Stimulated activated CD8-positive, alpha-beta memory T cell treated with anti-CD3 and anti-CD28 coated beads, Interleukin-4, amount 100 ng/mL, for 1 hour (primary cell): ENCODE measurements at places on chromosomes 4 and X.

DNA sequence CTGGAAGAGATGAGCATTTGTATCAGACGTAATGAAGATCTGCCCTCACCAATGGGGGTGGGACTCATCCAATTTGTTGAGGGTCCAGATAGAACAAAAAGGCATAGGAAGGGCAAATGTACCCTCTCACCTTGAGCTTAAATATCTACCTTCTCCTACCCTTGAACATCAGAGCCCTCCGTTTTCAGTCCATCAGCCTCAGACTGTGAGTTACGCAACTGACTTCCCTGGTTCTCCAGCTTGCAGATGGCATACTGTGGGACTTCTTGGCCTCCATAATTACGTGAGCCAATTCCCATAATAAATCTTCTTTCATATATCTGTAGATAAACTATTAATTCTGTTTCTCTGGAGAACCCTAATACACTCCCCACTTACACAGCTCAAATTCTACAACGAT is 56.5 kb upstream of the GUCY1A1 start:
- no peak for DNase-seq

- no peak for DNase-seq
These were observed 73.1 kb downstream of the MTHFD2L start for GRCh38 chr4:74230902-74231499.

- no peak for DNase-seq
These were observed 525.4 kb upstream of the HS3ST1 start for GRCh38 chr4:11954093-11954492.

GRCh38 chr4:180449395-180449956 is 1793.7 kb upstream of the TENM3 start:
- no peak for DNase-seq
